ENCODE measurements at places on chromosomes 12 and 14.

GRCh38 chr12:121139286-121139685 lies 6.6 kb downstream of the P2RX7 start:
- no peak for DNase-seq

GRCh38 chr14:53836551-53836950 lies 120.1 kb downstream of the BMP4 start:
- DNase-seq = no peak

- no peak for DNase-seq
Measured at GRCh38 chr12:121918679-121919038, 267 bp downstream of the CFAP251 start.

DNA sequence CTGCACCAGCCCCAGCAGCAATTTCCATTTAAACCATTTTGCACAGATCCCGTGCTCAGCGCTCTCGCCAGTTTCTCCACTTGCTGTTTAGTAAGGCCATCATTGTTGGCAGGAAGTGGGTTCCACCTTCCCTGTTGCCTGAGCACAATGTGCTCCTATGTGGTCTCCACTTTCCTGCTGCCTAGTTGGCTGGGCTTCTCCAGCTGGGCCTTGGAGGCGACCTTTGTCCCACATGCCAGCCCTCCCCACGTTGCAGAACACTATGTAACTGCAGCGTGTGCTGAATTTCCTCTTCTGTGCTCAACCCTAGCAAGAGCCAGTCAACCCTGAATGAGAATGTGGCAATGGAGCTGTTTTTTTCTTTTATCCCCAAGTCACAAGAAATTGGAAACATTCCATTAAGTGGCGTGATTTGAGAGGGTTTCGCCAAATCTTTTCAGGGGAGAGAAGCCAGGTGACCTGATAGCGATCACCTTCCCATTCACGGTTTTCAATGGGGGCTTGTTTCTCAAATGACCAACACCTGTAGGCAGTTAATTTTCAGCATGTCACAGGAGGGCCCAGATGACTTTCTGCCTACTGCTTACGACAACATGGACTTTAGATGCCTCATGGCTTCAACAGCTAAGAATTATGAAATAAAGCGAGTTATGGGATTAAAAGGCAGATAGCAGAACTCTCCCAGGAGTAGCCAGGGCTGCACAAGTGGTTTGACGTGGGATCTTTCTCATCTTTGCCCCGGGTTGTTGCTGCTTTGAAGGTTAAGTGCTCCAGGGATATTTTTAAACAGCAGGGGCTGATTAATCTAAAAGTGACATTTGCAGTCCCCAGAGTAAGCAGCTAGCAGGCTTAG lies at the start of gene ACACB:
ACACB (plus strand) TSS at position 830 of the 853 bp plus-strand sequence. CDS start 22,819 bp downstream, outside the sequence.
- no peak for DNase-seq

- DNase-seq = no peak
Measured at GRCh38 chr12:64103825-64104740, 118.0 kb downstream of the KICS2 start.

DNA sequence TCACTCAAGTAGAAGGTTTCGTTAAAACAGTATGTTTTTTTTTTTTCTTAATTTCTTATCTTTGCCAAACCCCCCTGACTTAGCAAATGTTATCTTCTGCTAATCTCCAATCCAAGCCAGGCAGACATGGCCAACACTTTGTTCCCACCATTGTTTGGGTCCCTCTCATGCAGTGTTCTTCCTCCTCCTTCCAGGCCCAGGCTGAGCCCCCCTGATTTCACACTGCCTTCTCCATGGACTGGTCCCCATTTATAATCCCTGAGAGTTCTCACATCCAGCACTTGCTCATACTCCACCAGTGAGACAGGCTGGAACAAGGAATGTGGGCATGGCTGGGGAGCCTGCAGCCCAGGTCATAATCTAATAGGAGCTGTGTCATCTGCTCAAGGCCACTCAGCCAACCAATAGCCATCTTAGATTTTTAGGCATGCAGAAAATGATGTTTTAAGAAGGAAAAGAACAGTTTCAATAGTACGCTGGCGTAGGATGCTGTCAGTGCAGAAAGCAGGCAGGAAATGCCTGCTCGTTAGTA lies 238.4 kb upstream of the CCDC196 start:
- no peak for DNase-seq

DNA sequence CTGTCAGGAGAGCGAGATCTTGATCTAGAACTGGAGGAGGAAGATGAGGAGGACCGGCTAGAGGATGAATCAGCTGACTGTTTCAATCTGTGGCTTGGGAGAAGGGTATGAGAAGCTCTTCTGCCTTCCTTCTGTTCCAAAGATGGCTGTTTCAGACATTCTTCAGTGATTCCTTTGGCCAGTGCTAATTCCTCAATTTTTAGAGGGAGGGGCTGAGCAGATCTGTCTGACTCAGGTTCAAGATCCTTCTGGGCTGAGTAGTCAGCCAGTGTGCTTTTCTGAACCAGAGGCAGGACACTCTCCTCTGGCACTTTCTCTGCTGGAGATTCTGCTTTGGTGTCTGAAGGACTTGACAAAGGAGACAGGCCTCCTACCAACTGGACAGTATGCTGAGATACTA lies 15.2 kb downstream of the ACIN1 start:
- no peak for DNase-seq

- peak; percentile 10 for DNase-seq
Measured at GRCh38 chr12:66188584-66189485, at the start of gene IRAK3. Gene IRAK3, plus strand, starts transcription at chr12:66189214. Its CDS starts 86 bp downstream, at chr12:66189300.

DNA sequence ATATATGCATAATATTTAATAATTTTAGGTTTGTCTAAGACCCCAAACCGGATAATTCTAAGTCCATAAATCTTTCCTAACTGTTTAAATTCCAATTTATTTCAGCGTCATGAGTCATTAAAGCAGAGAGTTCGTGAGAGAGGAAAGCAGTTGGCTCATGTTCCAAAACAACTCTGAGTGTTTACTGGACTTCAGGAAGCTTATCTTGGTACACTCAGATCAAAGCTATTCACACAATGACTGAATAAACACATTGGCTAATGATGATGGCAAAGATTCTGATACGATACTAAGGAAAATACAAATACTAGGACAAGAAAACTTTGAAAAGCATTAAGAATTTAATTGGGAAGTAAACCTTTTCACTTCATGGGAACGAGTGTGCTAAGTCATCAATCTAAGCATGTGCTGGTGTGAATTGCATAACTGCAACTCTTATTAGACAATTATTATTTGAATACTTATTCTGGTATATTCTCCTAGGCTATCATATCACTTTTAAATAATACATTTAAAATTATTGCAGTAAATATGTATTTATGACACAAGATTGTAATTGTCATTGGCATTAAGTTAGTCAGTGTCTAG lies 34.8 kb upstream of the CLEC14A start:
- no peak for DNase-seq

GRCh38 chr14:71235875-71236274 lies 328.6 kb downstream of the PCNX1 start:
- no peak for DNase-seq

- DNase-seq = no peak
Measured at GRCh38 chr14:94555991-94556390, 5.3 kb upstream of the SERPINA4 start.

DNA sequence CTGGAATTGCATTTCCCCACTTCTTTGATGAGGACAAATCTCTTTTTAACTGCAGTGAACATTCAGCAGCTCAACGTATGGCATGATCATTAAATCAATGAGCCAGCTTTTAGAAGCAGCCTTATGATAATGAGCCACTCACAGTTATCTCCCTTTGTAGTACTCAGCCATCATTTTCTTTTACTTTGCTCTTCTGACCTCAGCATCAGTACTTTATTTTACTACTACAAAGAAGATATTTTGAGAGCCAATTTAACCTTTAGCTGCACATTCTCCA lies 250.0 kb upstream of the CLEC14A start:
- no peak for DNase-seq

DNA sequence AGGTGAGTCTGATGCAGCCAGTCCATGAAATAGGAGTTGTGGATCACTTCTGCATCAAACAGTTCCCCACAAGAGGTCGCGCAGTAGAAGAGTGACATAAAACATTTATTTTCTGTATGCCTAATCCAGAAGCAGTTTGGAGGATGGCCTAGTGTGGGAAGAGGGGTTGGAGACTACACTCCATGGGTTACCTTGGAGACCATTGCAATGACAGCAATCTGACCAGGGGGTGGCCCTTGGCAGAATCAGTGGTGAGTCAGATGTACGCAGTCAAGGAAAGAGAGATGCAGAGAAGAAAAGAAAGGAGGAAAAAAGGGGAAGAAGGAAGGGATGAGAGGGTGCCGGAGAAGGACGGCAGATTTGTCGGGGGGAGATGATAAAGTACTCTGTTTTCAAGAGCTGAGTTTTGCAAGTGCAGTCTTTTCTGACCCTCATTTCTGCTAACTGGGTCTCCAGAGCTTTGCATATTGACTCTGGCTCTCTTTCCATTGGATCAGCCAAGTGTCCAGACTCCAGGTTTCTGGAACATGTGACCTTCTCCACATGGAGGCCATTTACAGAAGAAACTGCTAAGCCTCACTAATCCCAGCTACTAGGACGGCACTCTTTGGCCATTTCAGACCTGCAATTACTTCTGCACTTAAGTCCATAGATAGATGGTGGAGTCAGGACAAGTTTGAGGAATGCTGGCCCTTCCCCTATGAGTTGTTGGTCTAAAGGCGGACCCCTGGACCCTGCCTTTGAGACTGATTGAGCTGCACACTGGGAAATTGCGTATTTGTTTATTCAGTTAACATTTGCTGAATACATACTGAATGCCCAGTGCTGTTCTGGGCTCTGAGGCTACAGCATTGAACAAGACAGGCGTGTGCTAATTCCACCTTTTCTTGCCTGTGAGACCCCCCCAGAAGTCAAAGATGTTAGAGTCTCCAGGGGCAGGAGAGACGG lies 424.2 kb downstream of the BCL11B start:
- no peak for DNase-seq

DNA sequence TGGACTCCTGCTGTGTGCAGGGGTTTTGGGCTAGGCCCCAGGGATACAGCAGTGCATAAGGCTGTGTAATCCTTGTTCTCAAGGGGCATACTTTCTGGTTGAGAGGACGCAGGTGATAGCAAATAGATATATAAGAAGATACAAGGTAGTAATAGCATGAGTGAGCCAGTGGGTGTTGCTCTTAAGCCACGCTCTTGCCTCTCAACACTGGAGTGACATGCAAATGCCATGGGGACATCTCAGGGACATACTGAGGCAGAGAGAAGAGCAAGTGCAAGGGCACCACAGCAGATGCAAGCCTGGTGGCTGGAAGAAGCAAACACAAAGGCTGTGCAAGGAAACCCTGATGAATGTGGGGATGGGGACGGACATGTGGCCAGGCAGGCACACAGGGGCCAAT lies 223.3 kb downstream of the CHST11 start:
- no peak for DNase-seq

DNA sequence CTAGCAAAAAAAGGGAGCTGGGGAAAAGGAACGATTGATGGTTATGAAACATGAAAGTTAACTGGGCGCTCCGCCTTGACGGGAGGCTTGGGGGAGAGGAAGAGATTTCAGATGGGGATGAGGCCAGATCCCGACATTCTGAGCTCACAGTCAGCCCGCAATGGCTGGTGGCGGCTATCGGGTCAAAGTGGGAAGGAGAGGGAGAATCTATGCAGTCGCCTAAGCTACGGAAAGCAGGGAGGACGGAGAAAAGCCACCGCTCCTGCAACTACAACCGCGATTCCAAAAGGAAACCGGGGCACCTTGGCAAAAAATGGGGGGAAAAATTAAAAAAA lies 502 bp downstream of the MPHOSPH9 start:
- no peak for DNase-seq

GRCh38 chr12:80582431-80582830 lies 125.0 kb upstream of the MYF6 start:
- DNase-seq = no peak

GRCh38 chr14:24095271-24096068 lies 1.4 kb downstream of the PCK2 start:
- DNase-seq = peak; percentile 8

GRCh38 chr12:19894050-19894449 lies 454.8 kb downstream of the AEBP2 start:
- no peak for DNase-seq

DNA sequence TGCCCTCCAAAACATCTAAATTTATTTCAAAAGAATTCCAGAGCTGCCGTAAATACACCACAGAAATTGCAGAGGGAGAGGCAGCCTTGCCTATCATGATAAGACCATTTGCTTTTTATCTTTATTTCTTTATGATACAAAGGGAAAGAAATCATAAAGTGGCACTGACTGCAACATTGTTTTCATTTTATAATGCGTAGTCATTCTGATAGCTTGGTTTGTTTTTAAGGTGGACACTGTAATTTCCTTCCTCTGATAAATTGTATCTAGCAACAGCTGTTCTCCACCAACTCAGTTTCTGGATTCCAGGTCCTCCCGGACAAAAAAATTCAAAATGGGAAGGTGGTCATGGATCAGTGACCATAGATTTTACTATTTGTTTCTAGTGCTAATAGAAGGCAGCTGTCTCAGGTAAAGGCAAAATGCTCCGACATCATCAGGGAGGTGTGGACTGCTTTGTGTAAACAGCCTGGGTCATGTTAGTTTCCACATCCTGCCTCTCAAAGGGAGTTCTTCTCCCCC lies 623 bp upstream of the TSPAN8 start:
- no peak for DNase-seq

DNA sequence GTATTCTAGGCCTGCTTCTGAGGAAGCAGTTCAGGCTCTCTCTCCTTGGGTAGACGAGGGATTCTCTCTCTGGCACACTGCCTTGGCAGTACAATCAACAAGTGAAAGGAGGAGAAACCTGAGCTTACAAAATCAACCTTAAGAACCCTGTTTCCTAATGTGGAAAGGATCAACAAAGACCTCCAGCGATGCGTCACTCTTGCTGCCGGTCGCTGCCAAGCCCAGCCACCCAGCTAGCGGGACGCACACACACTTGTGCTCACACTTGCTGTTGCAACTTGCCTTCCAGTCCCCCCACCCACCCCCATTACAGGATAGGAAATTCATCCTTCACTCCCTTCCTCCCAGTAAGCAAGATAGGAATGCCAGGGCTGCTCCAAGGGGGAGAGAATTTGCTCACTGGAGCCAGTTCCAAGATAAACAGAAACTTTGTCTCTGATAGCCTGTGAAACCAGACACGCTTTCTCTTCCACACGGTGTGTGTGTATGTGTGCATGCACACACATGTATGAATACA lies 144.3 kb downstream of the BCL11B start:
- DNase-seq = no peak

- no peak for DNase-seq
Measured at GRCh38 chr12:103397536-103397935, 98.2 kb downstream of the C12orf42 start.

DNA sequence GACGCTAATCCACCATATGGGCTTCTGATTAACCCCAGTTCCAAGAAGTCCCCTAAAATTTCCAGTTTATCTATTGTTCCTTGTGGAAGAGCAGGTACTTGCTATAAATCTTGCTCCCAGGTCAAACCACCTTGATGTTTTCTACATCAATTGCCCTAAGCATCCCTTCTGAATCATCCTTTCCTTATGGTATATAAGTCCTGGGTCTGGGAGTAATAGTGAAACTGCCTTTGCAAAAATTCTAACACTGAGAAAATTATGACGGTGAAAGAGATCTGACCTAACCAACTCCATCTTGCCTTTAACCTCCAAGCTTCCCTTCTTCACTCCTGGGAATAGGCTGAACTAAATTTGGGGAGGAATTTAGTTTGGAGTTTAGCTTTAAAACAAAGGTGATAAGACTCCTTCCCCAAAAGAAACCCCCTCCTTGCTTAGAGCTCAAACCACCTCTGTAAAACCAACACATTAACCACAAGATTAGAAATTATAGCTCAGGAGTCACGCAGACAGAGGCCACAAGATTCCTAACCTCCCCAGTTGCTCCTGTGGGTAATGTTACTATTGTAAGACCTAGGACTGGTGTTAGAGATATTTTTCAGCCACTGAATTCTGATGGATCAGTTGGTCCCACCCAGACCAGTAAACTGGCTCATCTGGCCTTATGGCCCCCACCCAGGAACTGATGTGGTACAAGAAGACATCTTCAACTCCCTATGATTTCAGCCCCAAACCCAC lies 33.8 kb upstream of the DTX1 start:
- no peak for DNase-seq

- DNase-seq = no peak
Measured at GRCh38 chr12:25320123-25321006, 69.6 kb upstream of the KRAS start.
